Activated CD4-positive, alpha-beta T cell treated with anti-CD3 and anti-CD28 coated beads for 1 hour (primary cell): ENCODE measurements at places on chromosomes 5 and 9.

GRCh38 chr5:112070022-112070421 is 313.0 kb upstream of the NREP start:
- no peak for DNase-seq

- DNase-seq, result no peak
These were observed 7.1 kb downstream of the BRD9 start for GRCh38 chr5:885529-885928.

DNA sequence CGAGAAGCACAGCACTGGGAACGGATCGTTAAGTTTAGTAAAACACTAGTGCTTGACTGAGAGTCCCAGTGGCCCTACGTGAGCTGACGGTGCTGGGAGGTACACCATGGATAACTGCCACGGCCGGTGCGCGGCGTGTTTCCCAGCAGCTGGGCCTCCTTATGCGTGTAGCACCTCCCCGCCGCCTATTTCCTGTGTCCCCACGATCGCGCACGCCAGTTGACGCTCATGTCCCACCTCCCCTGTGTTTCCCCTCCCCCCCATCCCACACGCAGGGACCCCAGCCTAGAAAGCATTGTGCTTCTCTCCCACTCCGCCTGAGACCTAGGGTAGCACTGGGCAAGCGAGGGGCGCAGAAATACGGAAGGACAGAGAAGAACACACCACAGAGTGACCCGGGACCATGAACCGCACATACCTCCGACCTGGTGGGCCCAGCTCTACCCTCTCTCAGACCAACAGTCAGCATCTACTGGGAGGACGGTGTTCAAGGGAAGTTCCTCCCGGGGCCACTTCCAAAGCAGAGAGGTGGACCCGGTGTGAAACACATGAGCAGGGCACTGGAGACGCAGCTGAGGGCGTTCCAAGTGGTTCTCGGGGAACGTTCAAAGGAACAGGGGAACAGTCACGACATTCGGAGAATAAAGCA is 45.6 kb downstream of the DBH start:
- DNase-seq, result no peak

DNA sequence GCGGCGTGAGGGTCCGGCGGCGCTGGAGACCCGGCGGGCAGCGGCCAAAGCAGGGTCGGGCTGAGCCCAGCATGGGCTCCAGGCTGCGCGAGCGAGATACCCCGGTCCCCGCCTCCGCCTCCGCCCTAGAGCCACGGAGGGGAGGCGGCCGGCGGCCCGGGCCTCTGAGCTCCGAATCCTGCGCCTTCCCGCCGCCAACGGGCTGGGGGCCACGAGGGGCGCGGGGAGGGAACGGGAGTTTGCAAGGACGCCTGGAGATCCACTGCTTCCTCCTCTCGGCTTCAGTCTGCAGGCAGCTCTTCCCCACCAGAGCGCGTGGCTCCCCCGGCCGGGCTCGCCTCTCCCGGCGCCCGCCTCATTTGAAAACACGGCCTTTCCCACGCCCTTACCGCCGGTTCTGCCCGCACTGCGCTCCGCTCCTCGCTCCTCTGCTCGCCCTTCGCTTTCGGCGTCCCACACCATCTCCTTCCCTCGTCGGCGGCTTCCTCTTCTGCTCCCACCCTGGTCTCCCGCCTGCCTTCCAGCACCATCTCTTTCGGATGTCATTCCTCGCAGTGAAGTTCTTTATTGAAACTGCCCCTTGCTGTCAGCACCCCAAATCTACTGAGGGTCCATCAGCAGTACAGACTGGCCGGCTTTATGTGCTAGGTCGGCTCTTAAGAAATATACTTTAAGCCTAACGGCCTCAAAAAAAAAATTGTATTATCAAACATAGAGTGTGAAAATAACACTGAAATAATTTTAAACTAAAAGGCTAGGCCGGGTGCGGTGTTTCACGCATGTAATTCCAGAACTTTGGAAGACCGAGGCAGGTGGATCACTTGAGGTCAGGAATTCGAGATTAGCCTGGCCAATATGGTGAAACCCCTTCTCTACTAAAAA is 105.0 kb upstream of the FAM120A start:
- no peak for DNase-seq

DNA sequence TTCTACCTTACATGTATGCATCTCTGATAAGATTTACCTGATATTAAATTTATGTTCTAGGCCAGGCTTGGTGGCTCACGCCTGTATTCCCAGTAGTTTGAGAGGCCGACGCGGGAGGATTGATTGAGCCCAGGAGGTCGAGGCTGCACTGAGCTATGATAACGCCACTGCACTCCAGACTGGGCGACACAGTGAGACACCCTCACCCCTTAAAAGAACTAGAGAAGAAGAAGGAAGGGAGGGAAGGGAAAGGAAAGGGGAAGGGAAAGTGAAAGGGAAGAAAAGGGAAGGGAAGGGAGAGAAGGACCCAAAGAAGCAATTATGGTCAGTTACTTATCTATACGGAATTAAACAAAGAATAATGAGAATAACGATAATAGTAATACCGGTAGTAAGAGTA is 1.2 kb upstream of the RFK start:
- DNase-seq, result no peak

DNA sequence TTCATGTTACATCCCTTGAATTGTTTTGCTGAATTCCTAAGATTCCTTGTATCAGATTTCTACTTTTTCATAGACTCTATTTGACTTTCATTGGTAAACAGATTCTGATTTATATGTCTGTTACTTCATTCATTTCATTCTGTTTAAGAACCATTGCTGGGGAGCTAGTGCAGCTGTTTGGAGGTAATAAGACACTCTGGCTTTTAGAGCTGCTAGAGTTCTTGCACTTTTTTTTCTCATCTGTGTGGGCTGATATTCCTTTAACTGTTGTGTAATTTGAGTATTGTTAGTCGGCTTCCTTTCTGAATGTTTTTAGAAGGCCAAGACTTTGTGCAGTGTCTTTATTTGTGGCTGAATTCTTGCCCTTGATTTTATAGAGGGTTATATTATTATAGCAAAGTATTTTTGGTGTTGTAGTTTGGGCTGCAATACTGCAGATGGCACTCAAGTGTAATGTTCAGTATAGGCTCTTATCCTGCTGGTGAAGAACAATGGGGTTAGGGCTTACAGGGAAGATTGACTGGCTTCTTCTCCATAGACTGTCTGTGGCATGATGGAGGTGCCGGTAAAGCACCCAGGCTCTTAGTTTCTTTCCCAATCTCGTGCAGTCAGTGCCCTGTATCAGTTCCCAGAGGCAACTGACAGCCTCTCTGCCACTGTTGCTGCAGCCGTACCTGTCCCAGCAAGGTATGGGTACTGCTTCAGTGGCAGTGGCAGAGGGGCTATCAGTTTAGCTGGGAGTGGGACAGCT is 162.2 kb downstream of the OXCT1 start:
- no peak for DNase-seq

- DNase-seq, result no peak
These were observed 4.8 kb upstream of the DOLPP1 start for GRCh38 chr9:129075996-129076639.

DNA sequence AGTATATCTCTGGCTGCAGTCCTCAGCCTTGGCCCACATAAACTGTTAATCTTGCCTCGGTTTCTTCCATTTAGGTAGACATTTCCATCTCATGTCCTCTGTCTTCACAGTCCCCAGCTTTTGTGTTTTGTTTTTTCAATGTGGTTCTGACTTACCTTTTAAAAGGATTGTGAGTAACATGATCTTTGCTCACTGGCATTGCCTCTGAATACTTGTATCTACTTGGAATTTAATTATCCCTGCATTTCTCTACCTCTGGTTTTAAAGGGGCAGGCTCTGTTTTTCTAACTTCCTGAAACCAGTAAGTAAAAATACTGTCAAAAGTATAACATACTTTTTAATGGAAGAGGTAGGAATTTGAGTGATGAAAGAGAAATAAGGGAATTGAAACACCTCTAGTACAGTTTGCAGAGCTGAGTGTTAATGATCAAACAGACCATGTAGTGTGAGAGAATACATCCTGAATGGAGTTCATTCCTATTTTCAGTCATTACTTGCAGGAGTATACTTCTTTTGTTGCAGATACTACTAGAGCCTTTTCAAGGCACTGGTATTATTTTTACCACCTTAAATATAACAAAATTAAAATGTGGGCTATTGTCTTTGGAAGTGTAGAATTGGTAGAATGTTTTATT is 62.6 kb downstream of the MTREX start:
- DNase-seq, result no peak

GRCh38 chr5:75361310-75361709 is 24.3 kb downstream of the HMGCR start:
- no peak for DNase-seq

DNA sequence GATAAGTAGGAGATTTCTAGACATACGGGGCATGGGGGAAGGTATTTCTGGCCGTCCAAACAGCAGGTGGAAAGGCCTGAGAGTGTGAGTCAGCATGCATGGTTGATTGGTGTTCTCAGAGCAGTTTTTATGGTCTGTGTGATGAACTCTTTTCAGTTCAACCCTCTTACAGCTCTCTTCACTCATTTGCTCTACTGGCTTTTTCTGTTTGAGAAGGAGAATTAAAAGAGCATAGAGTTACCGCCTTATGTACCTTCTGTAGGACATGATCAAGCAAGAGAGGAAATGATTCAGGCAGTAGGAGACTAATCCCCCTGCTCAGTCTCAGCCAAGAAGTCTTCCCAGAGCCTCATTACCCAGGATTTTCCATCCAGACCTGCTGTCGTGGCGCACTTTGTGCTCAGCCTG is 92.4 kb downstream of the PRDM6 start:
- no peak for DNase-seq

- DNase-seq, result no peak
These were observed 161.3 kb downstream of the MACROH2A1 start for GRCh38 chr5:135237748-135238103.

DNA sequence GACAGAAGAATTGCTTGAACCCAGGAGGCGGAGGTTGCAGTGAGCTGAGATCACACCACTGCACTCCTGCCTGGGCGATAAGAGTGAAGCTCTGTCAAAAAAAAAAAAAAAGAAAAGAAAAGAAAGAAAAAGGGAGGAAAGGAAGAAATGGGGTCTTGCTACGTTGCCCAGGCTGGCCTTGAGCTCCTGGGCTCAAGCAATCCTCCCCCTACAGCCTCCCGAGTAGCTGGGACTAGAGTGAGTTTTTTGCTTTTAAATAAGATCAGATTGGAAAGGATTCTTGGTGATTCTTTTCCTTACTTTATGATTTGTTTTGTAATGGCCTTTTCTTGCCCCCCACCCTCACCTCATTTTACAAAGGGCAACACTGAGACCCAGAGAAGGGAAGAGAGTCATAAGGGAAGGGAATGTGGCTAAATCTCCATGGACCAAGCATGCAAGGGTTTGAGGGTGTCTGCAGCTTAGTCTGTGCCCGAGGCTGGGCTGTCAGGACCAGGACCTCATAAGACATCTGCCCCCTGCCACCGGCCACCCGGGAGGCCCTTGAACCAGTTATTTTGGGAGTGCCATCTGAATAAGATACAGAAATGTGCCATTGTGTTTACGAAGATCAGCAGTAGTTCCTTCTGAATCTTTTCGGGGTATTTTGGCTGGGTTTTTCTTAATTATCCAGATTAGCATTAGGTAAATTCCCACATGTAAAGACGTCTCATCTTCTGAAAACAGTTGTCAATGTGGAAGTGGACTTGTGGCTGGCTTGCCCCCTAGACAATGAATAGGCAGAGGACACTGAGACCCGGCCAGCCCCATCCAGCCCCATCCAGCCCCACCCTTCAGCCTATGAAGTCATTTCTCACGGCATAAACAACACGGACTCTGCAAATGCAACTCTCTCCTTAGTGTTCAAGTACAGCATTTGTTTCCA is 44.5 kb upstream of the GRHPR start:
- no peak for DNase-seq

GRCh38 chr5:73299665-73300336 is 126.8 kb downstream of the TMEM174 start:
- DNase-seq, result no peak

DNA sequence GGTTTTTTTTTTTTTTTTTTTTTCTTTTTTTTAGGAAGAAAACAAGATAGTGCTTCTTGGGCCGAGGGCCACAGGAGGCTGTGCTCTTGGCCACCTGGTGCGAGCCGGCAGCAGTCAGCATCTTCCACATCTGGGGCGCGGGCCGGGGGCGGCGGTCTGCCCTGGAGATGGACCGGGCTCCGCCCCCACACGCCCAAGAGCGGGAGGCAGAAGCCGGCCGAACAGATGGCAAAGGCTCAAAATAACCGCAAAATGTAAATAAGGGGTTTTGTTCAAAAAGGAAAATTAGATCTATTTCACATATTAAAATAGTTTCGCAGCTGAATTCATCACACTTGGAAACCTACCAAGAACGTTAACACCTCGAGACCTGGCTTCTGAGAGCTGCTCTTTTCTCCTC is 51.5 kb upstream of the UBAC1 start:
- DNase-seq, result no peak

DNA sequence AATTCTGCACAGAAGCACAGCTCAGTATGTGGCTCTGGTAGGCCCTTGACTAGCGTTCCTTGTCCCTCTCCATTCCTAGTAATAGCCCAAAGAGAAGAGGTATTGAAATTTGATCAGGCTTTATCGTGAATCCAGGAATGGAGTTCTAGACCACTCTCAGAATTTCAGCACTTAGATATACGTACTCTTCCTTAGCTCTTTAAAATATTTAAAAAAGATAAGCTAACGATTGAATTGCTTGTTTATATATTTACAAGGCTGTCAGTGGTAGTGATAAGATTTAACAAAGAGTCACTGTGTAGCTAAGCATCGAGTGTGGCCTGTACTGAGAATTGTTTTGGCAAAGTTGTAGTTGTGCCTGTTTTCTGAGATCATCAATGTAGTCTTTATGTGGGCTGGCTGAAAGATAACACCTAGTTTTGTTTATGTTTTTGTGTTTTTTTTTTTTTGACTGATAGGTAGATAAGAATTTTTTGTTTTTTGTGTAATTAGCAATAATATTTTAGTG is 2.5 kb downstream of the KIAA1958 start:
- no peak for DNase-seq

GRCh38 chr9:113599646-113600022 is 136.1 kb downstream of the RGS3 start:
- no peak for DNase-seq

GRCh38 chr9:4592886-4593285 is 69.2 kb upstream of the PLPP6 start:
- DNase-seq, result no peak

GRCh38 chr5:128424646-128425045 is 113.4 kb downstream of the FBN2 start:
- DNase-seq, result no peak

GRCh38 chr9:27395484-27395921 is 98.6 kb upstream of the EQTN start:
- DNase-seq, result no peak

DNA sequence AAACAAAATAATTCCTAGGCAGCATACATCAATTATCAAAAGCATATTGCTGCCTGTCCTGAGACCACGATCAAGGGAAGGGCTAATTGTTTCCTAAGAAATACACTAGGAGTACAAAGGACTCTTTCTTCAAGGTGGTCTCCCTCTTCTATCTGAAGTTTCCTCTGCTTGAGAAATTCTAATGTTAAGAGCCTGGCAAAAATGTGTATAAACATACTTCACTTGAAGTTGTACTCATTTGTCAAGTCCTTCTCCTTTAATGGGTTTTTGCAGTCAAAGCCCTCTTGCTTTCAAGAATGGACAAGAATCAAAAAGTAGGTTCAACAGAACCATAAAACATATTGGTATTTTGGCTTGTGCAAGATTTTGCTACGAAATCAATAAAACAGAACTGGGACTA is 31.1 kb downstream of the UBTD2 start:
- no peak for DNase-seq

- no peak for DNase-seq
These were observed 299.2 kb upstream of the ZNF608 start for GRCh38 chr5:125045646-125046045.
